ENCODE measurements at places on chromosomes 1 and 21. TPM values are rescaled to one million over a fixed set of nuclear protein-coding genes. Genes with fewer than 3 reads are reported as not detected.
A peak's percentile ranks its signal among the peaks of the same experiment; 100 is the strongest.

DNA sequence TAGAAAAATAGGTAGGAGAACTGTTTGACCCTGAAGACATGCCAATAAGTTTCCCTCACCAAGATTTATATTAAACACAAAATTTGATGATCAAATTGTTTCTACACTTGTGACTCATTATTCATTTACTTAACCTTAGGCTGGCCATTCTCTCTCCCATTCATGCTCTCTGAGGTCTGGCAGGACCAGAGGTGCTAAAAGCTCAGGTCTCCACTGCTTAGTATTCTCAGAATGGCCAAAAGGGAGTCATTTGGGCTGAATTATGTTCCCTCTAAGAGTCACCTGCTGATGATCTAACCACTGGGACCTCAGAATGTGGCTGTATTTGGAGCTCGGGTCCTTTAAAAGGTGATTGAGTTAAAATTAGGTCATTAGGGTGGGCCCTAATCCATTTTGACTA lies 47.1 kb upstream of the ATP1B1 start:
- DNase-seq: no peak

GRCh38 chr21:32320059-32320458 lies 21.4 kb downstream of the MRAP start:
- DNase-seq: no peak

DNA sequence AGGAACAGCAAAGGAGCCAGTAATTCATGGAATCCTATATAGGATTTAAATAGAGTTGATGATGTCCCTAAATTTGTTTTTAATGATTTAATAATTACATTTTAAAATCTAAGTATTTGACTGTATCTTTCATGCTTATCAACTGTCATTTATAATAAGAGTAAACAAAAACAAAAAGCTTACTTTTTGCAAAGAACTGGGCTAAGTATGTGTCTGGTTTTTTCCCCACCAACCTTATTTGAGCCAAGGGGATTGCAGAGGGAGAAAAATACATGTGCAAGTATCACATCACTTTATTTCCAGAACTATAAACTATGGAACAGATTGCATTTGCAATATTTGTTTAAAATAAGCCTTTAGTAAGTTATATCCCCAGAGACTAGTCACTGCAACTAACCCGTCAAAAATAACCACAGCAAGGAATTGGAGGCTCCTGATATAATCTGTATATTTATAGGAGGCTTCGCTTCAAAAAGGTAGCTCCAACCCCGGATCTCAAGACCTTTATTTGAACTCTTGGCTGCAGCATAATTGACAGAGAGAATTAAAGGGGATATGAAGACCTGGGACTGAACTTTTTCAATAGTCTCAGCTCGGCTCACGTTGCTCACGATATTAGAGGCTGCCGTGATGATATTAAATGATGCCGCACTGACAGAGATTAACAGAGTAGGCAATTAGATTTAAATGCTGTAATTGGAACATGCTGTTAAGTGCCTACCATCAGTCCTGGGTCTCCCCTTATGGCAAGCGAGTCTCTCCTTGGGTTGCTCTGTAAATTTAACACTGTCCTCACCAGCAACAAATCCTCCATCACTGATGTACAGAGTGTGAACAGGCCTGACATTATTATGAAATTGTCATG lies 329.1 kb upstream of the NFIA start:
- no peak for DNase-seq

- DNase-seq: no peak
Measured at GRCh38 chr21:36908260-36908908, 58.1 kb downstream of the HLCS start.

DNA sequence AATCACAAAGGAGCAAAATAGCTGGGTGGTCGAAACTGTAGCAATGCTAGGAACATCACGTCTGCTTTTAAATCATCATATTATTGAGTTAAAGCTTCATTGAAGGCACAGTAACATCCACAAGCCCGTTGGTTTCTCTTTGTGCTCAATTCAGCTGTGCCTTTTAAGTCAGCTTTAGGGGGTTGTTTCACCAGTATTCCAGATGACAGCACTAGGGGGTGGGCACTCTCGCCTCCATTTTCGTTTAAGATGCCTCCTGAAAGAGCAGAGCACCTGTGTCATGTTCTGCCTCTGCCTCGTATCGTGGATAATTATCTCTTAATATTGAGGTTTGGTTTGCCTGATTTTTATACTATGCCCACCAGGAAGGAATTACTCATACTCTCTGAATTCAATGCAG lies 139.8 kb upstream of the PTBP2 start:
- DNase-seq: no peak

DNA sequence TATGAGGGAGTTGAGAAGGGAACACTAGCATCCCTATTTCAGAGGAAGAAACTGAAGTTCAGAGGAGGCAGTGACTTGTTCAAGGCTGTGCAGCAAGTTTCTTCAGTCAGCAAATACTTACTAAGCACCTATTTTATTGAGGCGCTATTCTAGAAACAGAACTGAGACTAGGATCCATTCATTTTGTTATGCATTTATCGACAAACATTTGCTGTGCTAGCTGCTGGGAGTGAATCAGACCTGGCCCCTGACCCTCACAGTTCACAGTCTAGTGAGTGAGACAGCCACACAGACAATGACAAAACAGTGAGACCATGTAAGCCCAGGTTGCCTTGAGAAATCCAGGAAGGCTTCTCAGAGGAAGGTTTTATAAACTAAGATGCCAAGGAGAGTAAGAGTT lies 28.2 kb downstream of the TRIM62 start:
- DNase-seq: no peak

The RUNX3 gene
- 71.1 TPM for total RNA-seq

The FTCD gene
- total RNA-seq: not detected

The LDLRAD1 gene
- total RNA-seq: not detected

The SLC30A10 gene
- not detected for total RNA-seq

DNA sequence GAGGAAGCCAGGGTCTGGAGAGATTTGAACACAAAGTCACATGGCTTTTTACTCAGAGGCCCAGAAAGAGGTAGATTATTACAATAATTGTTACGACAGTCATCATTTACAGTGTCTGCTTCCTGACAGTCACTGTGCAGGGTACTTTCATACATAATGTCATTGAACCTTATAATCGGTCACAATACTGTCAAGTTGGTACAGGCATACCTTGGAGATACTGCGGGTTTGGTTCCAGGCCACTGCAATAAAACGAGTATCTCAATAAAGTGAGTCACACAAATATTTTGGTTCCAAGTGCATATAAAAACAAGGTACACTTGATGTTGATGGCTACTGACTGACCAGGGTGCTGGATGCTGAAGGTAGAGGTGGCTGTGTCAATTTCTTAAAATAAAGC lies 112.6 kb downstream of the NOS1AP start:
- no peak for DNase-seq

The HMCN1 gene
- 28.8 TPM for total RNA-seq

GRCh38 chr1:34876406-34876805 lies 16.9 kb upstream of the SMIM12 start:
- no peak for DNase-seq

- DNase-seq: peak; percentile 73
Measured at GRCh38 chr1:234533975-234534876, 55.2 kb upstream of the TARBP1 start.

GRCh38 chr1:118271883-118272282 lies 86.9 kb upstream of the SPAG17 start:
- no peak for DNase-seq

GRCh38 chr1:40059960-40060750 lies 19.6 kb downstream of the CAP1 start:
- DNase-seq: no peak

The GUCA2B gene
- not detected for total RNA-seq

Data from spleen (tissue), 13 donors.